Stimulated activated CD8-positive, alpha-beta memory T cell treated with anti-CD3 and anti-CD28 coated beads, Interleukin-2, amount 100 ng/mL, for 1 hour (primary cell): ENCODE measurements at places on chromosomes 2 and 18.

GRCh38 chr18:48152549-48152948, 222.1 kb upstream of the SMAD2 start:
- no peak for DNase-seq

GRCh38 chr2:72669121-72669520, 156.7 kb downstream of the EXOC6B start:
- no peak for DNase-seq

- no peak for DNase-seq
Observed at GRCh38 chr2:215896921-215897320, 116.4 kb downstream of the MREG start.

- no peak for DNase-seq
Observed at GRCh38 chr2:171595896-171596295, 73.6 kb downstream of the CYBRD1 start.

GRCh38 chr2:209121691-209122090, 302.2 kb upstream of the MAP2 start:
- no peak for DNase-seq

- DNase-seq = no peak
Observed at GRCh38 chr2:132468821-132469675, 52.4 kb downstream of the GPR39 start.

GRCh38 chr2:241804326-241805229, 4.4 kb upstream of the NEU4 start:
- no peak for DNase-seq

DNA sequence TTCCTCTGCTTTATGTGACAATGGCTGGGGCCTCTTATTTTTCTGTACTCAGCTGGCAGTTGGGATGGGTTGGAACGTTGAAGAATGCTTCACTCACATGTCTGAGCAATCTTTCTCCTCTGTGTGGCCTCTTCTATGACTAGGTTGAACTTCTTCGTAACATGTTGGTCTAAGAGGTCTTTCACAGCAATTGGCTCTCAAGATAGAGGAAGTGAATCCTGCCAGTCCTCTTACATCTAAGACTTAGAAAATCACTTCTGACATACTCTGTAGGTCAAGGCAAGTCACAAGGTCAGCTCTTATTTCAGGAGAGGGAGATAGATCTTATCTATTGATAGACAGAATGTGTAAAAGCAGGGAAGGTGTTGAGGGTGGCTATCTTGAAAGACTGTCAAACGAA, 174.1 kb downstream of the NYAP2 start:
- DNase-seq = no peak

DNA sequence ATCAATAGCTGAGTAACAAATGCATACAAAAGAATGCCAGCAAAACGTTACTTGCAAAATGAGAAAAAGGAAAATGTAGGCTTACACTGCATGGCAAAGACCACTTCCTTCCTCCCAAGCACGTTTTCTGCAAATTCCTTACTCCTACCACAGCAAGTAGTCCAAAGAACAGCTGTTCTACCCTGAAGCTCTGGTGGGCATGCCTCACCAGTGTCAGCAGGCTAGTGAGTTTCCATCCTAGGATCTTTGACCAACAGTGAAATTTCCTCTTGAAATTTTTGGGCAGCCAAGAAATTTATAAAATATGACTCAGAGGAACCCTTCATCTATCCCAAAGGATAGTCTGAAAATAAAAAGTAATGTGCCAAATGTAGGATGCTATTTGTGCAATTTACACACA, 123.9 kb downstream of the ZNF532 start:
- no peak for DNase-seq

DNA sequence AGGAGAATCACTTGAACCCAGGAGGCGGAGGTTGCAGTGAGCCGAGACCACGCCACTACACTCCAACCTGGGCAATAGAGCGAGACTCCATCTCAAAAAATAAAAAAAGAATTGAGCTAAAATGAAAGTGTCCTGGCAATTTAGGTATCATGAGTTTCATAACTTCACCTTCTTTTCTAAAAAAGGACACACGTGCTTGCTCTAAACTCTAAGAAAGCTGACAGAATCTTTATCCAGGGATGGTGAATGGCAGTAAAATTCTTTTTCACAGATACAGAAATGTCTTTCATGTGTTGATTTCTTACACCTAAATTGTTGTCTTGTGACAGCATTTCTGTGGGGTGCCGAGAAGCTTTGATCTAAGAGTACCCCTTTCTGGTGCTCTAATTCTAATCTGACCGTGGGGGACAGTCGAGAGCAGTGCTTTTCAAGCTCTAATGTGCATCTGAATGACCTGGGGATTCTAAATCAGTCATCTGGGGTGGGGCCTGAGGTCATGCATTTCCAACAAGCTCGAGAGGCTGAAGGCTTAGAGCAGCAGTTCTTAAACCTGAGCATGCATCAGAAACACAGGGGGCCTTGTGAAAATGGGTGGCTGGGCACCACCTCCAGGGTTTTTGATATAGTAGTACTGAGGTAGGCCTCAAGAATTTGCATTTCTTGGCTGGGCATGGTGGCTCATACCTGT, 42.1 kb upstream of the REL start:
- no peak for DNase-seq

DNA sequence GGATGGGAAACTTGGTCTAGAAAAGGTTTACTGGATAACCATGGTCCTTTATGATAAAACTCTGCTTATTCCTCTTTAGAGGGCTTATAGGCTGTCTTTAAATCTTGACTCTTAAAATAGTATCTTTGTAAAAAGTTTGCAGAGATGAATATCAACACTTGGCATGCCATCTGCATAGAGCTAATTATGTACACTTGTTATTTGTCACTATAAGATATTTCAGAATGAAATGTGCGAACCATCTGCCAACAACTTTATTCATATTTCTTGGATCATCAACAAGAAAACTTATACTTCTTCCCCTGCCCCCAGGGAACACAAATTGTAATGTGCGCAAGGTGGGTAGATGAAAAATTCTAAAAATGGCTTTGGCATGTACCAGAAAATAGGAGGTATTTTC, 653.0 kb upstream of the CHAC2 start:
- no peak for DNase-seq
